ENCODE measurements at places on chromosomes 5 and 9.
A peak's percentile ranks its signal among the peaks of the same experiment; 100 is the strongest.

DNA sequence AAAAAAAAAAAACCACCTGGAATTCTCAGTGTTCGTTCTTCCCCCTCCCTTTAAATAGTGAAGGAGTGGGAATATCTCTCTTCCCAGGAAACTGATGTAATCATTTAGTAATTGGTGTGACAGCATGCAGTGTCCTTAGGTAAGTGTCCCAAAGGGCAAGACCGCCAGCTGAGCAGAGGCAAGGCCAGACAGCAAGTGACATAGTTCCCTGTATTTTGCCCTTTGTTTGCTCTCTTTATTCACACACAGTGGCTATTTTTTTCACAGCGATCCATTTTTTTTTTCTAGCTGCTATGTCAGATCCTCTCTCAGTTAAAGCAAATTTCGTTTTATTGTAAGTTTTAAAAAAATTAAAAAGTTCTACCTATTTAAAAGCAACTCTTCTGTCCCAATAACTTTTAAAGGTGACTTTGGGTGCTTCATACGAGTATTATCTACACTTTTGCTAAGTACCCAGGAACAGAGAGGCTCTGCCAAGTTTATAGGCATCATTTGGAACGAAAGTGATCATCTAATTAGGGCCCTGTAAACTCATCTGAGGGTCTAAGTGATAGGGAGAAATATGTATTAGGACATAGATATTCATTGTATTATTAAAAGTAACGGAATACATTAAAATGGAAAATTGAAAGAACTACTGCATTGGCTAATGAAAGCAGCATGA, 98.2 kb upstream of the ALDH1A1 start:
- no peak for DNase-seq

- DNase-seq: no peak
These were observed 10.5 kb upstream of the SPATA31E1 start for GRCh38 chr9:87872079-87872624.

- DNase-seq: no peak
These were observed 38.1 kb downstream of the AGXT2 start for GRCh38 chr5:35009657-35010056.

DNA sequence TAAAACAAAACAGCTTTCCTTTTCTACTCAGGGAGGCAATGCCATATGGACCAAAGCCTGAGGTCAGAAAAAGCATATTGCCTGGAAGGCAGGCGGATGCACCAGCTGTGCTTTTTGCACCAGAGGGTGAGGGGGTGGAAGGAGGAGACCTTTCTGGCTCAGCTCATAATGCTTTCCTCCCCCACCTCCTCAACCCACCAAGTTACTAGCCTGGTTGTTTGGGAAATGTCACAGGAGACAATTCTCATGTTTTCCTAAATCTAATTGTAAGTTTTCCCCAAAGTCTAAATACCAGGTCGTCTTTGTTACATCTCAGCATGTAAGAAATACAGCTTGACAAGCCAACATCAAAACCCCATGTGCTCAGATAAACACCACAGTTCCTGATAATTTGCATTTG, 72.6 kb upstream of the DMRTA1 start:
- peak; percentile 48 for DNase-seq

- no peak for DNase-seq
These were observed 138.2 kb downstream of the FGF1 start for GRCh38 chr5:142547445-142548380.

- DNase-seq: no peak
These were observed 218.2 kb upstream of the IL12B start for GRCh38 chr5:159548517-159548916.

DNA sequence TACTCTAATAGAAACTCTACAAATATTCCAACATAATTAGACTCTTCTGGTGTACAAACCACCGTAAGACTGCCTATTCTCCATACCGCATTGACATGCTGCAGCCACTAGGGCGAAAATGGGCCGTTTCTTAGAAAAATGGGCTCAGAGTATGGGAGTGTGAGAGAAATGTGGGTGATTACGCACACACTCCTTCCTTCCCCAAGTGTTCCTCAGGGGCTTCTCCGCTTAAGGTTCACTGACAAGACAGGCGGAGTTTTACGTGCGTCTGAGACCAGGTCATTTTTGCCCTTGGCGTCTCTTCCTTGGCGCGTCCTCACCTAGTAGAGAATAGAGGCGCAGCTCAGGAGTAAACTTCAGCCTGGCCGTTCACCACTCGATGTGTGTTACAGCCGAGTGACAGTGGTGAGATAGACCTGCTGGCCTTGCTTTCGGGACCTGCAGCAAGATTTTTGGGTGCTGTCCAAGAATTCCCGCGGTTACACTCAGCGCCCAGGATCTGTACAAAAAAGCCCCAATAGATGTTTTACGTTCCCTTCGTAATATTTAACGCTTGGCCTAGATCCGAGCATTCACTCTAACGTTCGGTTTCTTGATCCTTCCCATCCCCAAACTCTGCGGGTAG, 1.8 kb upstream of the NTRK2 start:
- DNase-seq: peak; percentile 53

DNA sequence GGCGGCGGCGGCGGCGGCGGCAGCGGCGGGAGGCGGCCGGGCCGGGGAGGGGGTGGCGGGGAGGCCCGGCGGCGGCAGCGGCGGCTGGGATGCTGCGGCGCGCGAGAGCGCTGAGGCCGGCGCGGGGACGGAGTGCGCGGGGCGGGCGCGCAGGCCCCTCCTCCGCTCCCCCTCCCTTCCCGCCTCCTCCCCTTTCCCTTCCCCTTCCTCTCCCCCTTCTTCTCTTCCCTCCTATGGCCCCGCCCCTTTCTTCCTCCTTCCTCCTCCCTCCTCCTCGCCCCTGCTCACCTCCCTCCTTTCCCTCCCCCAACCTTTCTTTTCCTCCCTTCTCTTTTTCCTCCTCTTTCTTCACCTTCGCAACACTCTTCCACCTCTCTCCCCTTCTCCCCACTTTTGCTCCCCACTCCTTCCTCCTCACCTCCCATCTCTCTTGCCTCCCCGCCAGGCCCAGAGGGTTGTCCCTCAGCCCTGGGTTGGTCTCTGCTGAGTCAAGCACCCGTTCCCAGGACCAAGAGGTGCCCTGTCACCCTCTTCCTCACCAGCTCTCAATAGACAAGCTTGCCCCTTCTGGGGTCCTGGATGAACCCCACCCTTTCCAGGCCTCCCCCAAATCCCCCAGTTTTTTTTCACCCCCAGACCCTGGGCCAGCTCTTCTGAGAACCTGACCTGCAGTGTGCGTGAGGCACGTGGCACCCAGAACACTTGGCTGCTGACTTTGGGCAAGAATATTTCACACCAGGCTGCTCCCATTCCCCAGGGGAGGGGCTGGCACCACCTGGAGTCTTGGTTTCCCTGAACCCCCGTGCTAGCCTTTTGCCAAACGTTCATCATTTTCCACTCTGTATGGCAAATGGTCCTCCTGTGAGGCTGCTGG, at the start of gene SEMA4D:
TSS of gene SEMA4D (minus strand) at position 136 of the 874 bp plus-strand sequence. CDS start 92,657 bp downstream, outside the sequence.
- peak; percentile 42 for DNase-seq

DNA sequence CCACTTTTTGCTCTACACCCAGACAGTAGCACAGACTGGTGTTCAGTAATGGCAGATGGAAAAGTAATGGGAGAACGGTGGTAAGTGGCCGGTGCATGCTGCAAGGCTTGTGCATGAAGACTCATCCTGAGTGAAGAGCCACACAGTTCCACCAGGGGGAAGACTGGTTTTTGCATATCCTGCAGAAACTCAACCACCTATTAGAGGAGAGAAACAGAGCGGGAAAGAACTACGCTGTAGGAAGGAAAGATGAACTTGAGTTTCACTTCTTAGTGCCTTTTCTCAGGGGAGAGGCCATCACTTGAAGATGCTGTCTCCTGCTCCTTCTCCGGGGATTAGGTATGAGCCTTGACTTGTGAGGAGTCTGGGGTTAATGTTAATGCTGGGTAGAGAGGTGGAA, 9.4 kb upstream of the PRSS3 start:
- peak; percentile 51 for DNase-seq

GRCh38 chr9:136293476-136294077, 10.3 kb downstream of the CCDC187 start:
- DNase-seq: no peak

DNA sequence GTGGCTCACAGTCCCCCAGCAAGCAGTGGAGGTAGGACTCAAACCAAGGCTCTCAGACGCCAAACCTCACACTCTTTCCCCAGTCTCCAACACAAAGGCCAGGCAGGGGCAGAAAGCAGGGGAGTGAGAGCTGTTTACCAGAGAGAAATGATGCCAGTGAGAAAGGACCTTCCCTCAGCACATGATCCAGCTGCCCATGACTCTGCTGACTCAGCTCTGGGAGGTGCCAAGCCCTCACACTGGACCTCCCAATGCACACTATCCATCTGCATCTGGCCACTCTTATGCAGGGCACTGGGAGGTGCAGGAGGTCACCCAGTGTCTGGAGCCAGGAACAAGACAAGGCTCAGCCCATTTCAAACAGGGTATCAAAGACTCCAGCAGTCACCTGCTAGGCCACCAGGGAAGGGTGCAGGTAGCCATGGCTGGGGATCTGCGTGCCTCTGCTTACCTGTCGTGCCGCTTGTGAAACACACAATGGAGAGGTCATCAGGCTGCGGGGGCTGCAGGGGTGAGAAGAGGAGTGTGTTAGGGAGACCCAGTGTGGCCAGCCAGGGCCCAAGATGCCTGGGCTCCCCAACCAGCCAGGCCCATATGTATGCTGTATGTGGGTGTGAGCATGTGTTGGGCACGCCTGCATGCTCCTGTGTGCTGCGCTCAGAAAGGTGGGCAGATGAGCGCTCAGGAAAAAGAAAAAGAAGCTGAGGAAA, 26.3 kb downstream of the ACSL6 start:
- DNase-seq: no peak

- DNase-seq: no peak
These were observed 9.5 kb upstream of the GGTA1 start for GRCh38 chr9:121509180-121509579.
